ENCODE measurements at places on chromosomes 4 and X.
A peak's percentile ranks its signal among the peaks of the same experiment; 100 is the strongest.

DNA sequence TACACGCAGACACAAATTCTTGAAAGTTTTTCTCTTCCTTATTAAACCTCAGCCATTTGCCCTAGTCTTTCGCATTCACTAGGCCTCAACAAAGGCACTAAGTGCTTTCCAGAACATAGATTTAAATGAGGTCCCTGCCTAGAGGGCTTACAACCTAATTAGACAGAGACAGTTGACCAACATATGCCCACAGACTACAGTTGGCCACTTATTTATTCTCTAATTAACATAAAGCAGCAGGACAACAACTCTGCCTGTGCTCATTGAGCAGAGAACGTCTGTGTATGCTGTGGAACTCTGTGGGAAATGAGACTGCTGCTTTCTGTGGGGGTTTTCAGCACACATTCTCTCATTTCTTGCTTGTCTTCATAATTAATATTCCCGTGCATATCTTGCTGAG is 303.0 kb upstream of the TACR3 start:
- DNase-seq: no peak

- DNase-seq: no peak
Measured at GRCh38 chr4:86117705-86118302, 242.0 kb downstream of the MAPK10 start.

GRCh38 chr4:47193179-47193578 is 161.8 kb downstream of the GABRB1 start:
- no peak for DNase-seq

DNA sequence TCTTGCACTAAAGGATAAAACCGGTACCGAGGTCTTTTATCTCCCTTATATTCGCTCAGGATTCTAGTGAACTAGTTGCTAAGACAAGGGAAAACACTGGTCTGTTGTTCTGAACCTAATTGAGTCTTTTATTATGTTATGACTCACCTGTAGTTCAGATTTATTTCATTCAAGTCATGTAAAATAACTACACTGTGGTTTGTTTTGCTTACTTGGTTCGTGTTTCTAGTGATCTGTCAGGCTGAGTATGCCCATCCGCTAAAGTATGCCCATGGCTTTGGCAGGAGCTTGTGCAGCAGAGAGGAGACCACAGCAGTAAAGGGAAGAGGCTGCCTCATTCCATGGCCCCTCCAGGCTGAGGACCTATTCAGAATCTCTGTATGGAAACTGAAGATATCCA is 126.1 kb downstream of the AFF1 start:
- no peak for DNase-seq

- DNase-seq: peak; percentile 32
Measured at GRCh38 chrX:154714925-154715324, 36.0 kb downstream of the GAB3 start.

- DNase-seq: no peak
Measured at GRCh38 chr4:155787113-155787710, 28.4 kb downstream of the GUCY1B1 start.

- no peak for DNase-seq
Measured at GRCh38 chrX:118724365-118724764, 3.0 kb upstream of the IL13RA1 start.

- DNase-seq: no peak
Measured at GRCh38 chr4:186304866-186305505, 39.0 kb downstream of the F11 start.

DNA sequence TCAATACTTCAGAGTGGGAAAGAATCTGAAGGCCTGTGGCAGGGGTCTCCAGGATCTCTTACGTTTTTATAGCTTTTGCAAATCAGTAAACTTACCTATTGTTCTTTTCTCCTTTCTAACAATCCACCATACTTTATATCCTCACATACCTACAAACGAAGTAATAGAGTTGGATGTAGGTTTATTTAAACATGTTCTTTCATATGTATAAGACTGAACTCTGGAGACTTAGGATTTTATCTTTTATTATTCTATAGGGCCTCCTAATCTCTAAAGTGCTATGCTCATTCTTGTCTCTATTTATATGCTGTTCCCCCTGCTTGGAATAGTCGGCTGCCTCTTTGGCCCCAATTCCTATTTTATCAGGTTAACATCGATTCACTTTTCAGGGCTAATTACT is 43.8 kb upstream of the NUDT6 start:
- DNase-seq: no peak

DNA sequence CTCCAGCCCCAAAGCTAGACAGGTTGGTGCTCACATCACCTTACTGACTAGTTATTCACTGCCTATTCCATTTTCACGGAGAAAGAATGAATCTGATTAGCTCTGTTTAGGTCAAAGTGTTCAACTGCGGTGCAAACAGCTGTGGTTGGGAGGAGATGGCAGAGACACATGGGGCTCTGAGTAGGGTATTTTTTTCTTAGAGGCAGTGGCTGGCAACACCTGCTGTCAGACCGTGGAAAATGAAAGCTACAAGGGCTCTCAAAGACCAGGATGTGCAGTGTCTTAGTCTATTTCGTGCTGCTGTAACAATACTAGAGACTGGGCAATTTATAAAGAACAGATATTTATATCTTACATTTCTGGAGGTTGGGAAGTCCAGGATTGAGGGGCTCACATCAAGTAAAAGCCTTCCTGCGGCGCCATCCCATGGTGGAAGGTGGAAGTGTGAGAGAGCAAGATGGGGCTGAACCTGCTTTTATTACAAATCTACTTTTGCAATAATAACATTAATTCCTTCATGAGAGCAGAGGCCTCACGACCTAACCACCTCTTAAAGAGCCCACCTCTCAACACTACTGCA is 10.6 kb downstream of the NYX start:
- no peak for DNase-seq

DNA sequence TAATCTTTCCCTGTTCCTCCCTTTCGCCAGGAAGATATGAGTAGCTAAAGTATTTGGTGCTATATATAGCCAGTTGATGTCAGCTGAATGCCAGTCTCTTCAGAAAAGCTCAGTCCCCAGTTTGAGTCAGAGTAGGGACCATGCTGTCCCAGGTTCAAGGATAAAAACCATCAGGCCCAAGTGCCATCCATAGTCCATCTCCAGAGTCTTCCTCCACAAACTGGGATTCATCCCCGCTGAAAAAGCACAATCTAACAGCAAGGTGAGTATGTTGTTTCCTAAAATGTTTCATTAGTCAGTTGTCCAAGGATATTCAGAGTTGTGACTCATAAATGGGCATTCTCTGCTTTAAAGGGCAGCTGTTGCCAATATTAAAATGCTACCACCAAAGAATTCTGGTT is at the start of gene MYOZ2:
Gene MYOZ2, plus strand, starts transcription at position 112 of the 401 bp plus-strand sequence. CDS start 694 bp downstream, outside the sequence.
- DNase-seq: no peak

DNA sequence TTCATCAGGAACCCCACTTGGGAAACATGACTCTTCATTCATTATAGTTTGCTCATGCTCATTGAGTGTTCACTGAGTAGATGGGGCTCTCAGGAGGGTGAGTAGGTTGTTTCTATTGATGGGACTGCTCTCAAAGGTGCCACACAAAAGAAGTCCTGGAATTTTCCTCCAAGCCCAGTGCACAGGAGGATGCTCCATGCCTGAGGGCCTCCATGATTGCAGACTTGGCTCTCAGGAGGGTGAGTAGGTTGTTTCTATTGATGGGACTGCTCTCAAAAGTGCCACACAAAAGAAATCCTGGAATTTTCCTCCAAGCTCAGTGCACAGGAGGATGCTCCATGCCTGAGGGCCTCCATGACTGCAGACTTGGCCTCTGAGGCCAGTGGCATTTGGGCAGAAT is 108.5 kb downstream of the ZNF674 start:
- no peak for DNase-seq

GRCh38 chr4:22712529-22712928 is 19.8 kb downstream of the GBA3 start:
- DNase-seq: no peak

DNA sequence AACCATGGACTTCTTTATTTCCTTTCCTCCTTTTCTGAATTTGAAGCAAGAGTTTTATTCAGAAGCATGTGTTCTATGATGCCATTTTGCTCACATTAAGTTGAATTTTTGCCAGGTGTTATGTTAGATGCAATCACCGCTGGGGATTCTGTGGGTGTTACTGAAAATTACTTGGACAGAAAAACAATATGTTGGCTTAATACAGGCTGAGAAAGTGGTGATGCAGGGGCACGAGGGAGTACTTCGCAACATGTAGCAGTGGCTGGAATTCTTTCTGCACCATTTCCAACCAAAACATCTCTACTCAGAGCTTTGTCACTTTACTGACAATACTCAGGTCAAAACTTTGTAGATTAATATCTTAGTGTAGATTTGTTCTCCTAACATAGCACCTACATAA is 109.2 kb upstream of the PCDH18 start:
- no peak for DNase-seq

- DNase-seq: no peak
Measured at GRCh38 chr4:173879509-173879908, 349.5 kb upstream of the HAND2 start.

DNA sequence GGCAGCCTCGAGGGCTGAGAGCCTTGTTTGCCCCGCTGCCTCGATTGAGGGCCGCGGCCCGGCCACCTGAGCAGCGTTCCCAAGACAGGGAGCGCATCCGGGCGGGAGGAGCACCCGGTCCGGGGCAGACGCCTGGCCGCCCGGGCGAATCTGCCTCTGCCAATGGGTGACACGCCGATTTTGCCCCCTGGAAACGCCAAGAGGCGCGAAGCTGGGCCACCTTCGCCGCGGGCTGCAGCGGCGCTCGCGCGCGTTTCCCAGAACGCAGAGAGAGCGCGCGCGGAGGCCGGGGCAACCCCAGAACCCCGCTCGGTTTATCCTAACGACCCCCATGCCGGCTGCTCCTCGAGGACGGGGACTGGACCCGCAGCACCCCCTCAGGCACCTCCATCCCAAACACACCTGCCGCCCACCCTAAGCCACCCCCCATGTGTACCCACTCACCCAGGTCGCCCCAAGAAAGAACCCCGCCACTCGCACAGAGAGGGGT is 575 bp downstream of the MAP7D2 start:
- DNase-seq: no peak

All from activated T-cell treated with anti-CD3 and anti-CD28 coated beads for 4 hours (primary cell).